ENCODE measurements at places on chromosomes 13 and 19. TPM values are rescaled to one million over a fixed set of nuclear protein-coding genes. Genes with fewer than 3 reads are reported as not detected.

DNA sequence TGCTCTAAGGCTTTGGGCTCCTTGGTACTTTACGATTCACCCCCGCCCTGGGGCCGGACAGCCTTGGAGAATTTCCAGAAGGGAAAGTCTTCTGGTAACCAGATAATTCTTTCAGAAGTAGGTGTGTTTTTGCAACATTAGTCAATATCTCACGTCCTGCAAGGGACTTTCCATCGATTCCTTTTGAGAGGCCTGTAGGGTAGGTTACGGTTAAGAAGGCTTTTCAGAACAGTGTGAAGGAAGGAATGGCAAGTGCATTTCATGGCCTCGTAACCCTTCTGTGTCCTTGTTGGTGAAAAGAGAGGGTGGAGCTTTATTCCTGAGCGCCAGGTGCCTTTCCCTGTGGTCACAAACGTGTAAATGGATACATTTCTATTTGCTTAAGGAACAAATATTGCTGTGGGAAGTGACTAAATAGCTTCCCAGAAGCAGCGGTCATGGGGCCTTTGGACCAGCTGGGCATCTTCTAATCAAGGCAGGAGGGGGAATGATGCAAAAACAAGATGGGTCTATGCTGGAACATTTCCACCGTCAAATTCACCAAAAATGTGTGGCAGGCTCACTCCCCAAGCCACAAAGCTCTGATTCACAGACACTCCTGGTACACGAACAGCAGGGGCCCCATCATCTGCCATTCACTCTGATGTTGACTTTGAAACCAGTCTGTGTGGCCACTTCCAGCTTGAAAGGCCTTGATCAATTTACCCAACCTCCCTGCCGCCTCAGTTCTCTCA, 99.2 kb downstream of the ANKRD10 start:
- no peak overlapping the region for H3K27ac ChIP-seq
- no peaks in the 10 kb centered on the region for H3K4me1 ChIP-seq
- H3K4me3 ChIP-seq: no peak overlapping the region

DNA sequence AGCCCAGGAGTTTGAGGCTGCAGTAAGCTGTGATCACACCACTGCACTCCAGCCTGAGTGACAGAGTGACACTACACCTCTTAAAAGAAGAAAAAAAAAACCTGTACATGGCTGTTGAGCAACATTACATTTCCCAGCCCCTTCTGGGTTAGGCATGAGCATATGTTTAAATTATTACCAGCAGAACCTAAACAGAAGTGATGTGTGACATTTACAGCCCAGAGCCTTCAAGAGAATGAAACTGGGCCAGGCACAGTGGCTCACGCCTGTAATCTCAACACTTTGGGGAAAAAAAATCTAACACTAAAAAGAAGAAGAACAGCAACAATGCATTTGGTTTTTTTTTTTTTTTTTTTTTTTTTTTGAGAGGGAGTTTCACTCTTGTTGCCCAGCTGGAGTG, 38.3 kb downstream of the MRPS31 start:
- peaks cover 8% of the 10 kb centered on the region for H3K36me3 ChIP-seq
- H3K4me1 ChIP-seq: no peaks in the 10 kb centered on the region
- no peaks in the 10 kb centered on the region for H3K27me3 ChIP-seq
- H3K27ac ChIP-seq: no peak overlapping the region
- no peak overlapping the region for H3K4me3 ChIP-seq

DNA sequence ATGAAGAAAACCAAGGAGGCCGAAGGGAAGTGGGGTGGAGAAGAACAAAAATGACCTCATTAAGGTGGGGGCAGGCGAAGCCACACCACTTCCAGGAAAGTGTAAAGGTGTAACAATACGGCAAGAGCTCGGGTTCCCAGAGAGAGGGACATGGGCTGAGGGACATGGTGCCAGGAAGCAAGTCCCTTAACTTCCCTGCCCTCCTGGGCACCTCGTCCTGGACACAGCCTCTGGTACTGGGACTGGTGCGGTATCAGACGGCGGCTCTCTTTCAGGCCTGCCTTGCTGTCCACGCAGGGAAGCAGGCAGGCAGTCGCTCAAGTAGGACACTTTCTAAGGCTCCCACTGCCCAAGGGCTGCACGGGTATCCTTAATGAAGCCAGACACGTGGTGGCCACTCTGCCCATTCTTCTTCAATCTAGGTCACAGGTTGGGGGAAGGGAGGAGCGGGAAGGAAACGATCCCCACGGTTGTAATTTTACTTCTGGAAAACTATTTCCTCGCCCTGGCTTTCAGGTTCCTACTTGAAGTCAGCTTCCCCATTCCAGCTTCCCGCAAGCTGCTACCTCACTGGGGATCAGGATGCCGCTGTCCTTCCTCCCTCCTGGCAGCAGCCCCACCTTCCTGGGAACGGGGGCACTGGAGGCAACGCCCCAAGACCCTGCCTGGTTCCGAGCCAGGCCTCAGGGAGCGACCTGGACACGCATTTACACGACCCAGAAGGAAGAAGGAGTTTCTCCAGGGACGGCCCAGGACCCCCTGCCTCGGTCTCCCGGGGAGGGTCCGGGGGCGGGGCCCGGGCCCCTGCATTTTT, 1.2 kb downstream of the AP3D1 start:
- H3K36me3 ChIP-seq: no peaks in the 10 kb centered on the region
- peaks cover 38% of the 10 kb centered on the region for H3K4me1 ChIP-seq
- DNase-seq: no peak
- no peaks in the 10 kb centered on the region for H3K27me3 ChIP-seq

DNA sequence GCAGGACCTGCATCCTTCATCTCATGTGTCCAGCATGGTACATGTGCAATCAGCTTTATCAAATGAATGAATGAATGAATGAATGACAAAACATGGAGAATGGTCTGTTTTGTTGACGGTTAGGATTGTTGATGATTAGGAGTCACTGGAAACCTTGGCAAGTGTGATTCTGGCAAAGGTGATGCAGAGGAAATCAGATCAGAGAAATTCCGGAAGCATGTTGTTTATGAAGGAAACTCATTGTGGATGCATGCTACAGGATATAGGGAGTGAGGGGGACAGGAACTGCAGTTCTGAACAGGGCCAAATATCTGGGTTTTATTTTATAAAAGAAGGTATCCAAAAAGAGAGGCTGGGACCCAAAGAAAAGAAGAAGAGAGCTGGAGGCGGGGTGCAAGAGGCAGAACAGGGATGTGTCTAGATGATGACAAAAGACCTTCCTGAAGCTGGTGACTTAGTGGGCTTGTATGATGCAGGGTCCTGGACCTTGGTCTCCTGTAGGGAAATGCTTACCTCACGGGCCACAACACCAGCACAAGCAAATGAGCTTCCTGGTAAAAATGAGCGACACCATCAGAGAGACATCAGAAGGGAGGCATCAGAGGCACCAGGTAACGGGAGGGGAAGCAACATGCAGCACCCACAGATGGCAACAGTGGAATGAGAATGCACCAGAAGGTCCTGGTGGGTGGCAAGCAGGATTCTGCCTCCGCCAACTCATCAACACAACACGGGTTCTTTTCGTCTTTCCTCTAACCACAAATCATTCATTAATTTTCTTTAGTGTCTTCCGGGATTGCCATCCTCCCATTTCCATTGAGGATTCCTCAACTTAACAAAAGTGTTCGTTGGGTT, 159.6 kb downstream of the FOXO1 start:
- H3K27me3 ChIP-seq: no peaks in the 10 kb centered on the region
- no peaks in the 10 kb centered on the region for H3K36me3 ChIP-seq
- DNase-seq: no peak
- no peaks in the 10 kb centered on the region for H3K4me1 ChIP-seq
- H3K27ac ChIP-seq: no peak overlapping the region

DNA sequence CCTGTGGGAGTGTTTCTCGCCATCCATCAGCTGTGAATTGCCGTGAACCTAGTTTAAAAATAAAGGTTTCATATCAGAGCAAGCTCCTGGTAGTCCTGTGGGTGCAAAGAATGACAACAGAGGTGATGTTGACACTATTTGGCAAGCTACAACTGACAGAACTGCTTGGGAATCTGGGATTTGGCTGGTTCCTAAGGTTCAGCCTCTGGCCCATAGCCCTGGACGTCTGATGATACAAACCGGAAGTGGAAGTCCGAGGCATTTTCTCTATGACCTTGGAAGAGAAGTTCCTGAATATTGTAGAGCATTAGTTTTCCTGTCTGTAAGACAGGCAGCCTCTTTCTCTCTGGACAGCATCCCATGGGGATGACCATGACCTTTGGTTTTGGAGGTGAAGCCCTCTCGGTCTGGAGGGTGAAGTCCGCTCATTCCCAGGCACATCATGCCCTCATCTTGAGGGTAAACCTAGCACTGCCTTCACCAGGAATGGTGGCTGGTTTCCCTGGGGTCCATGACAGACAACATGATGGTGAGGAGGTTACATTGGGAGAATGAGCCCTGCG, 29.1 kb downstream of the GATAD2A start:
- no peaks in the 10 kb centered on the region for H3K27me3 ChIP-seq
- peak; percentile 82 for DNase-seq
- no peak overlapping the region for H3K4me3 ChIP-seq
- peaks cover 21% of the 10 kb centered on the region for H3K4me1 ChIP-seq
- no peaks in the 10 kb centered on the region for H3K36me3 ChIP-seq

- DNase-seq: peak; percentile 90
- no peaks in the 10 kb centered on the region for H3K36me3 ChIP-seq
- no peak overlapping the region for H3K4me3 ChIP-seq
- peaks cover 16% of the 10 kb centered on the region for H3K4me1 ChIP-seq
- H3K27me3 ChIP-seq: no peaks in the 10 kb centered on the region
Observed at GRCh38 chr19:16315825-16316505, 8.7 kb upstream of the KLF2 start.

Gene FCER2
- total RNA-seq: 0.55 TPM

All from sigmoid colon (tissue), 7 donors.